Gastrocnemius medialis (tissue), 4 donors: ENCODE measurements at places on chromosomes 16 and 17. TPM values are rescaled to one million over a fixed set of nuclear protein-coding genes. Genes with fewer than 3 reads are reported as not detected.

LPO gene
- total RNA-seq = not detected

GRCh38 chr17:20189979-20190378, 180.8 kb downstream of the SPECC1 start:
- H3K4me3 ChIP-seq = no peak overlapping the region
- DNase-seq = no peak

DNA sequence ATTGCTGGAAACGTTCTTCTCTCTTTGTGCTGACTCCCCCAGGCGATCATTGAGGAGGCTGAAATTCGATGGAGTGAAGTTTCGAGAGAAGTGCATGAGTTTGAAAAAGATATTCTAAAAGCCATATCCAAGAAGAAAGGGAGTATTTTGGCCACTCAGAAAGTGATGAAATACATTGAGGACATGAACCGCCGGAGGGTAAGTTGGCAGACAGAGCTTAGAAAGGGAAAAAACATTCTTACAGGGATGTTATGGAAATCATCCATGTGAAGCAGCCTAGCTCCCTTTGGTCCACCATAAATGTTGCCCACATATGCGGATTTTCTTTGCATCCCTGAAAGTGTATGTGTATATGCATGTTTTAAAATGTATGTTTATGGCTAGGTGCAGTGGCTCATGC, 36.5 kb downstream of the PRSS54 start:
- H3K27ac ChIP-seq = no peak overlapping the region
- H3K36me3 ChIP-seq = no peaks in the 10 kb centered on the region
- H3K4me3 ChIP-seq = no peak overlapping the region
- H3K27me3 ChIP-seq = no peaks in the 10 kb centered on the region

ATP2C2 gene
- not detected for total RNA-seq

DNA sequence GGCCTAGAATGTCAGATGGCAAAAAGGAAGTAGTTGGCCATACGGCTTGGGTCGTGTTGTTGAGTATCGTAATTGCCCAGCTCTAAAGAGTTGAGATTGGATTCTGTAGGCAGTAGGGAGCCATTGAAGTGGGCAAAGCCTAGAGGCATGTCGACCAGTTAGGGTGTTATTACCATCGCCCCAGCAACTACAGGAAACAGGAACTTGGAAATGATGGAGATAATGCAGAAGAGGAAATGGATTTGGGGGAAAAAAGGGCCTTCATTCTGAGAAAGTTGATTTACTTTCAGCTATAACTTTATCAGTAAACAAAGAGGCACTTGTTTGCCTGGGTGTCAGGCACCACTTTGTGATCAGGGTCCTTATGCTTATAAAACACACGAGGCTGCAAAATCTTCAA, 52.6 kb downstream of the COX10 start:
- H3K4me1 ChIP-seq = peaks cover 32% of the 10 kb centered on the region
- no peaks in the 10 kb centered on the region for H3K27me3 ChIP-seq
- DNase-seq = no peak
- no peak overlapping the region for H3K27ac ChIP-seq
- H3K4me3 ChIP-seq = no peak overlapping the region

GRCh38 chr17:41657936-41658335, 30.7 kb upstream of the EIF1 start:
- H3K27ac ChIP-seq = no peak overlapping the region
- no peaks in the 10 kb centered on the region for H3K27me3 ChIP-seq
- H3K36me3 ChIP-seq = no peaks in the 10 kb centered on the region
- DNase-seq = no peak

G6PC1 gene
- not detected for total RNA-seq

C17orf100 gene
- not detected for total RNA-seq

DNA sequence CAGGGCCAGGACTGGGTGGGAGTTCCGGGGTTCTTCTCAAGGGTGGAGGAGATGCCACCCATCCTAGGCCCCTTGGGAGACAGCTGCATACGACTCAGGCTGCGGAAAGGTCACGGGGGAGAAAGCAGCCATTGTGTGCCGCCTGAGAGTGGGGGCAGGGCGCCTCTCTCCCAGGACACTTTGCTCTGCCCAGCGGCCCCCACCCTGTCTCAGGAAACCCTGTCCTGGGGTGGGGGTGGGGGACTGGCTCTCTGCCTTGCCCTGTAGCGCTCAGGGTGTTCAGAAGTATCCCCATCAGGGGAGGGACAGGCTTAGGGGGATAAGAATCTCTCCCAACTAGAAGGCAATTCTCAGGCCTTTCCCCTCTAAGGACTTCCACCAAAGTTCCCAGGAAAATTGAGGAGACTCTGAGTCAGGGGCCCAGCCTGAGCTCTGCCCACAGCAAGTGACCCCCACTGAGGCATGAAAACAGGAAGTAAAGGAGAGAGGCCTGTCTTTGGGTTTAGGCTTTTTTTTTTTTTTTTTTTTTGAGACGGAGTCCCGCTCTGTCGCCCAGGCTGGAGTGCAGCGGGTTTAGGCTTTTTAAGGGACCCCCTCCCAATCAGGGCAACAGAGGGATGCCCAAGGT, 4.9 kb downstream of the GIT1 start:
- H3K4me3 ChIP-seq = peak overlapping the region; percentile 43
- peak overlapping the region; percentile 88 for H3K27ac ChIP-seq
- no peaks in the 10 kb centered on the region for H3K27me3 ChIP-seq
- no peaks in the 10 kb centered on the region for H3K36me3 ChIP-seq
- H3K4me1 ChIP-seq = peaks cover 52% of the 10 kb centered on the region

DNA sequence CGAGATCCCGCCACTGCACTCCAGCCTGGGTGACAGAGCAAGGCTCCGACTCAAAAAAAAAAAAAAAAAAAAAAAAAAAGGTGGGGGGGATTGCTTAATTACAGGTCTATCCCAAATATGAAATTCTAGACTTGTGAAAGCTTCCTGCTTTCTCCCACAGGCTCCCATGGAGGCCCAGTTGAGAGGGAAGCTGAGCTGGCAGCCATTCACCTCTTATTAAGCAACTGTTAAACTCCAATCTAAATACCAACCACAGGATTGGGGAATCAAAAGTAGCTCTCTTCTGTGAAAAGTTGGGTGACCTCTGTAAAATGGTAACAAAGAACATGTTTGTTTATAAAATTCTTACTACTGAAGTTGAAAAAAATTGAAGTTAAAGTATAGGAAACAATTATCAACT, 45.8 kb upstream of the STAC2 start:
- no peak overlapping the region for H3K27ac ChIP-seq
- DNase-seq = no peak
- no peaks in the 10 kb centered on the region for H3K36me3 ChIP-seq
- no peak overlapping the region for H3K4me3 ChIP-seq
- no peaks in the 10 kb centered on the region for H3K4me1 ChIP-seq

GRCh38 chr17:50893183-50893993, 27.2 kb upstream of the TOB1 start:
- no peaks in the 10 kb centered on the region for H3K4me1 ChIP-seq
- H3K4me3 ChIP-seq = no peak overlapping the region
- DNase-seq = no peak
- no peaks in the 10 kb centered on the region for H3K27me3 ChIP-seq
- H3K36me3 ChIP-seq = no peaks in the 10 kb centered on the region

GRCh38 chr17:76384987-76385891, 830 bp downstream of the SPHK1 start:
- peaks cover 29% of the 10 kb centered on the region for H3K4me1 ChIP-seq
- DNase-seq = no peak
- H3K4me3 ChIP-seq = peak overlapping the region; percentile 69

CCDC92B gene
- total RNA-seq = not detected
